Esophagus squamous epithelium (tissue), 5 donors: ENCODE measurements at places on chromosomes 5 and 9. TPM values are rescaled to one million over a fixed set of nuclear protein-coding genes. Genes with fewer than 3 reads are reported as not detected.

The FPGS gene
- 38.2 TPM for total RNA-seq

The TNFSF15 gene
- total RNA-seq: 1.5 TPM

The ZNF300 gene
- 4.0 TPM for total RNA-seq

The LHX3 gene
- not detected for total RNA-seq

The MLANA gene
- not detected for total RNA-seq

The IL4 gene
- not detected for total RNA-seq

The CTXN3 gene
- total RNA-seq: 0.13 TPM

The MARVELD2 gene
- 24.5 TPM for total RNA-seq

The EPB41L4B gene
- 1.9 TPM for total RNA-seq

The OR1B1 gene
- not detected for total RNA-seq
